ENCODE measurements at places on chromosomes 7 and 10. TPM values are rescaled to one million over a fixed set of nuclear protein-coding genes. Genes with fewer than 3 reads are reported as not detected.

- DNase-seq, result peak; percentile 73
Observed at GRCh38 chr10:110802551-110803238, 69.0 kb upstream of the PDCD4 start.

- DNase-seq, result no peak
Observed at GRCh38 chr10:4947039-4947634, 16.1 kb upstream of the AKR1C1 start.

- DNase-seq, result no peak
Observed at GRCh38 chr10:34219753-34220548, 595.1 kb downstream of the PARD3 start.

DNA sequence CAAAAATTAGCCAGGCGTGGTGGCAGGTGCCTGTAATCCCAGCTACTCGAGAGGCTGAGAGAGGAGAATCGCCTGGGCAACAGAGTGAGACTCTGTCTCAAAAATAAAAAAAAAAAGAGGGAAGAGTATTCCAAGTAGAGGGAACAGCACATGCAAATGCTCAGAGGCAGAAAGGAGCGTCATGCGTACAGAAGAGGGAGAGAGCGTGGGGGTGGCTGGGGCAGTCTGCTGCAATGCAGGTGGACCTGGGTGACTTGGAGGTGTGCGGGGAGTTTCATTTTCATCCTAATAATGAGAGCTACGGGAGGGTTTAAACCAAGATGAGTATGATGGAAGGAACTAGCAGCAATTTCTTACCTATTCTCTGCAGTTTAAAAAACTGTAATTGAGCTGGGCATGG is 28.8 kb downstream of the CLIP2 start:
- no peak for DNase-seq

- peak; percentile 35 for DNase-seq
Observed at GRCh38 chr7:118104812-118105441, 79.0 kb upstream of the LSM8 start.

DNA sequence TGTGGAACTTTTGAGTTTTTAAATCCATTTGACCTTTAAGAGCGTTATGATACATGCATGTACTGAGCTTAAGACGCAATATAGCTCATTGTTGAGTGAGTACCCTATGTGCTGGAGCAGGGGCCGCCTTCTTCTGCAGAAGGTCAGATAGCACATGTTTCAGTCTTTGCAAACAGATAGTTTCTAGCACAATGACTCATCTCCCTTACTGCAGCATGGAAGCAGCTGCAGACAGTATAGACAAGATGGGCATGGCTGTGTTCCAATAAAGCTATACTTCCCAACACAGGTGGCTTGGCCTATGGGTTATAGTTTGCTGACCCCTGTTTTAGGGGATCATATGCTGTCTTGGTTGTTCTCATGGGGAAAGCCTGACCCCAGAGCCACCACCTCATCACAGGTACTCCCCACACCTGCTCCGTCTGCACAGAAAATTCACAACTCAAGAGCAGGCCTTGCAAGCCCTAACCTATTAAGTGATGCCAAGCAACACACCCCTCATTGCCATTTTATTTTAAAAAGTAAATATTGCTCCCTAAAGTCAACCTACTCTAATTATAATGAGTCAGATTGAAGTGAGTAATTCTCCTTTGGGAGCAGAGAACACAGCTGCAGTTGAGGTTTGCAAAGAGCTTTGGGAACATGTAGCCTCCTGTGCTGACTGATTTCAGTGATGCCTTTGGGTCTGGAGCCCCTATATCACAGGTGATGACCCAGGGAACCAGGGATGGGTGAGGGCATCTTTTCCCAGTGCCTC is 330.1 kb downstream of the PAXIP1 start:
- peak; percentile 43 for DNase-seq

DNA sequence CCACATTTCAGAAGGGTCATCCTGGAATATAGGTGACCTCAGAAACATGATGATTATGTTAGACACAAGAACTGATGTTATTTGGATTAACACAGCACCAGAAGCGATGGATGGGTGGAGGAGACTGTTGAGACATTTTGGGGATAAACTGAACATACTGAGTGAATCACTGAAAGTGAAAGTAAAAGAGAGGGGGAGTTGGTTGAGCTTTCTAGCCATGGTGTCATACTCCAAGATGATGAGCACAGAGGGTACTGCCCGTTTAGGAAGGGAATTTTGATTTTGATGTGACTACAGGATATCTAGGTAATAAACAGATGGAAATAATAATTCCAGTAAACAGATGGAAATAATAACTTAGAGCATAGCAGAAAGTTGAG is 248.0 kb upstream of the NPY start:
- DNase-seq, result no peak

GRCh38 chr7:36303202-36304098 is 86.2 kb upstream of the ANLN start:
- DNase-seq, result peak; percentile 92

DNA sequence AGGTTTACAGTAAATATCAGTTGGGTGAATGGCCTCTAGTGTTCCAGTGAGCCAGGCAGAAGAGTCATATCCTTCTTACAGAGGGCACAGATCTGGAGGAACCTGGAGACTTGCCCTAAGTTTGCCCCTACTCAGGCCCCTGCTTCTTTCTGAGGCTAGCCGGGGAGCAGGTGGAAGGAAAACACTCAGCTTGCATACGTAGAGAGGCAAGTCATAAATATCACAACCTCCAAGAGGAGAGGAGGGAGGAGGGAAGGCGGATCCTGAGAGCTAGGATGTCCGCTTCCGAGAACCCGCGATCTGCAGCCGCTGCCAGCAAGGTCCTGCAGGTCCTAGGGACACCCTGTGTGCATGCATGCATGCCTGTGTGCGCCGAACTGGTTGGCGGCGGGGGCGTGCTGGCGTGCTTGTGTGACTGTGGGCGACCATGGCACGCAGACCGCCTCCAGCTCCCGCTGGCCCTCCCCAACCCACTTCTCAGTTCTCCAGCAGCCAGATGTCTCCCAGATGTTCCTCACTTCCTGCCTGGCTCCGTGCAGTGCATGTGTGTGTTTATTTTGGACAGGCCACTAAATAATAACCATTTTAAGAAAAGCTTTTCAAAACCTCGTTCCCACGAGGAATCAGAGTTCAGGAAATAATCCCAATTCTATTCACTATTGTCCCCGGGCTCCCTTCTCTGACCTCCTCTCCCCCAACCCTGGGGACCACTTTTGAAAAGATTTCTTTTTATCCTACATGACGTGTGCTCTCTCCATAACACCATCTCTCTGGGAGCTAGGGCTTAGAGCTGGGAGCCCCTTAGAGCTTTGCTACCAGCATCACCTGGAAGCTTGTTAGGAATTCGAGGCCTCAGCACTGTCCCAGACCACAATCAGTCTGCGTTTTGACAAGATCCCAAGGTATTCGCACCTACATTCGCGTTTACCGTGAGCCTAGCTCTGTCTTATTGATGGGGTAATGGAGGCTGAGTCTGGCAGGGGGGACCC is 32.4 kb downstream of the UNC5B start:
- peak; percentile 94 for DNase-seq

GRCh38 chr7:66720561-66720960 is 20.0 kb upstream of the RABGEF1 start:
- DNase-seq, result no peak

DNA sequence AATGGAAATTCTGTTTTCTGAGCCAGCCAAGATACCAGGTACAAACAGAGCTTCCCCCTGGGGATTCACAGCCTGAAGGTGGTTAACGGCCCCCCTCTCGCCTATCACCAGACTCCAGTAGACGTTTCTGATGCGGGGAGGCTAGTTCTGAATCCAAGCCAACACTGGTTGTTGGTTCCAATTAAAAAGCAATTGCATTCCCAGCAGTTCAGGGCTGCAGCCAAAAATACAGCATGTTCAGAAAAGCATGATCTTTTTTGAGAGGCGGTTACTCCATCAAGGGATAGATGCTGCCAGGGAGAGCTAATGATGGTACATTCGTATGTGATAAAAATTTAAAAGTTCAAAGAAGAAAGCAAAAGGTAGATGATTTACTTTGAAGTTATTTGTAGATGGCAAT is 481.0 kb downstream of the GALNT17 start:
- peak; percentile 77 for DNase-seq

DNA sequence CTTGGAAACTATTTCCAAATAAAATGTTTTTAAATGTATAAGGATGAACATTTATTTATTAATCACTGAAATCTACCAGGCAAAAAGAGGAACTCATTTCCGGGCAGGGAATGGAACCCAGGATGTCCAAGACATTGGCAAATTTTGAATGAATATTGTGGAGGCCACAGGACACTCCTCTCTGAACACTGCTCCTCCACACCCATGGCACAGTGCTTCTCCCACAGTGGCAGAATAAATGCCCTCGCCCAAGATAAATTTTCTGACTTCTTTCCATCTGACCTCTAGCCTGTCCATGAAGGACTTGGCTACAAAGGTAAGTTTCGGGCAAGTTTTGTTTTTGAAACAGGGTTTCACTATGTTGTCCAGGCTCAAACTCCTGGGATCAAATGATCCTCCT is 39.0 kb downstream of the HIPK2 start:
- no peak for DNase-seq

DNA sequence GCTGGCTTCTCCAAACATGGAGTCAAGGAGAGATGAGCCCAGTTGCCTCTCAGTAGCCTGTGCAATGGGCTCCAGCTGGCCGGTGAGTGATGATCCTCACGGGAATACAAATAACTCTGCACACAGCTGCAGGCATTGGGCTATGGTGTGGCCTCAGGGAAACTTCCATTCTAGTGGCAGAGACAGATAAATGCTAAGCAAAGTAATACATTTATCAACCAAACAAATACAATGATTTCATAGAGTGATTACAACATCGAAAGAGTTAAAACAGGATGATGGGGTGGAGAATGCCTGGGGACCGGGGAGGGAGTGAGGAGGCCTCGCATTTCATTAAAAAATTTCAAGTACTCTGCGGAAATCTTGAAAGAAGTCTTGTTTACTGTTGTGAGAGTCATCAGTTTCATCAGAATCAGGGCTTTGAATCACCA is 15.0 kb upstream of the AKR1B1 start:
- no peak for DNase-seq

DNA sequence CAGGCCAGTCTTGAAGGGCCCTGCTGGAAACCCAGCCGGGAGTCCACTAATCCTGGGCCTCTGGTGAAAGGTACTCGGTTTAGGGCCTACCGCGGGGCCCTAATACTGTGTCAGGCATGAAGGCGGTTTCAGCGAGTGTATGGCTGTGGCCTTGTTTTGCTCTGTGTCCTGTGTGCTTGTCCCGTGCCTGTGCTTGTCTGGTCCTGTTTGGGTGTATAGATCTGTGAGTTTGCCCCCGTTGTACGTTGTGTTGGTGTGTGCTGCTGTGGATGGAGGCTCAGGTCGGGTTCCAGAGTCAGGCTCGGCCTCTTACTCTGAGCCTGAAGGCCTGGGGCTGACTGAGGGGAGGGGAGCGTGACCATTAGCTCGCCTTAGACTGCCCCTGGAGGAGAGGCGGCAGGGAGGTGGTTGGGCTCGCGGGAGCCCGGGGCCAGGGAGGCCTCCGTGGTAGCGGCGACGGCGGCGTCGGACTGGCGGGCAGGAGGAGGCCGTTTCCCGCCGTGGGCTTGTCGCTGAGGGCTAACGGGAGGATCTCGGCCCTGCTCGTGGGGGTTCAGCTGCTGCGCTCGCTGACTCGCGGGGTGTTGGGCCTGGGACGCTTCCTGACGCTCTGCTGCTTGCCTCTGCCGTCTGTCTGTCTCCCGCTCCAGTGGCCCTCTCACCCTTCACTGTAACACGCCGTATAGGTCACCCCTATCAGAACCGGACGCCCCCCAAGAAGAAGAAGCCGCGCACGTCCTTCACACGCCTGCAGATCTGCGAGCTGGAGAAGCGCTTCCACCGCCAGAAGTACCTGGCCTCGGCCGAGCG is 2.6 kb downstream of the TLX1 start:
- no peak for DNase-seq

- no peak for DNase-seq
Observed at GRCh38 chr10:132610071-132610701, 72.6 kb downstream of the INPP5A start.

DNA sequence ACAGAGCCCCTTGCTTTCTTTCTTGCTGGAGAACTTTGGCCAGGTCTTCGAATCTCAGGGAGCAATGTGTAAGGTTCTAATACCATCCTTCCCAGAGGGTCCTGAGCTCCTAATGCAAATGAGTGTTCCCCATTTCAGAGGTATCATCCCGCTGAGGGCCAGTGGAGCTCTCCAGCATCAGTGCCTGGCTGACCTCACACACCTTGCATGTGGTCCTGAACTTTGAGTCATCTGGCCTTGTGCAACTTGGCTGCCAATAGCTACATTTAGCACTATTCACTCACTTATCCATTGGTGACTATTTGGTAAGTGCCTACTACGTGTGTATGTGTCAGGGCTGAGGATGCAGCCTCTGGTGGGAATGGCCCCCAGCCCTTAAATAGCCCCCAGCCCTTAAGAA is 48.4 kb upstream of the HABP2 start:
- no peak for DNase-seq

DNA sequence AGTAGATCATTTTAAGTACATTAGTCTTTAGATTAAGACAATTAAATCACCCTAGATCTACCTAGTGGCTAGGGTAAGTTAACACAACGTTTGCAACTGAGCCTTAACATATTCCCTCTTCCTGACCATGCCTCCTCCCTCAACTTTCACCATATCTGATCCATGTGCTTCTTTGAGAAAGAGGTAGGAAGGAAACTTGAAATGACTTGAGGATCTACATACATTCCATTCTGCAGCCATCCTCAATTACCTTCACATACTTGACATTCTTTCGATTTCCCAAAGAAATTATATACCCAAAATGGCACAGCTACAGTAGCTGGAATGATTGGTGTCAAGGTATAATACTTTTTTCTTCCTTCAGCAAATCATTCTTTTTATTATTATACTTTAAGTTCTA is 12.9 kb upstream of the SEPTIN7 start:
- DNase-seq, result no peak

DNA sequence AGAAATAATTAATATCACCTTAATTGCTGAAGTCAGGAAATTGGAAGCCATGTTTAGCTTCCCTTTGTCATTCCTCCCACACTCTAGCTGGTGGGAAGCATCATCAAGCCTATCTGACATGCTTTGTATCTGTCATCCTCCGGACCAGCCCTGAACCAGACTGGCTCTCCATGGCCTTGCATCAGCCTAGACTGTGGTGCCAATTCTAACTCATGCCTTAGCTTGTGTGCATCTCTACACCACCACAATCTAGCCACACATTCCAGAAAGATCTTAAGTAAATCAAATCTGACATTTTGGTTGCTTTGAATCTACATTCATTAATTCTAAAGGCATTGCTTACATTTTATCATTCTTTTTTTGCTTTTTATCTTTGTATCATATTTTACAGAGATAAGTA is 196.4 kb upstream of the VSTM2A start:
- no peak for DNase-seq

DNA sequence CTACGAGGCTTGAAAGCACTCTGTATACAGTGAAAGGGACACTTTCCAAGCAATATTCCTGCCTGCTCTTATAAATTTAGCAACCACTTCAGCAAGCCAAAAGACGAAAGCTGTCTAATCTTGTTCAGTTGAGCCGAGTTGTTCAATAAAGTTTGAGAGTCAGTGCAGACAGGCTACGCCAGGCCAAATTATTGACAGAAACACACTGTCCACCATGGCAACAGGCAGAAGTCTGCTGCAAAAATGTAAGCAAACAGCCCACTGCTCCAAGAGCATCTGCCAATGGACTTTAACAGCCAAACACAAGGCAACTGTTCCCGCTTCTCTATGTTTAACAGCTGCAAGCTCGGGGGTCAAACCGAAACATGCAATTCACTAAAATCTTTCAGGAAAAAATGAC is 85.7 kb downstream of the GLI3 start:
- peak; percentile 97 for DNase-seq

PON1 gene
- not detected for total RNA-seq

CCL26 gene
- not detected for total RNA-seq

BTAF1 gene
- total RNA-seq, result 53.2 TPM

NPM3 gene
- 34.0 TPM for total RNA-seq

LEP gene
- total RNA-seq, result not detected

HKDC1 gene
- total RNA-seq, result 0.51 TPM

PKD2L1 gene
- total RNA-seq, result not detected

MRPL43 gene
- 42.0 TPM for total RNA-seq
